ENCODE measurements at places on chromosomes 3 and 15.

DNA sequence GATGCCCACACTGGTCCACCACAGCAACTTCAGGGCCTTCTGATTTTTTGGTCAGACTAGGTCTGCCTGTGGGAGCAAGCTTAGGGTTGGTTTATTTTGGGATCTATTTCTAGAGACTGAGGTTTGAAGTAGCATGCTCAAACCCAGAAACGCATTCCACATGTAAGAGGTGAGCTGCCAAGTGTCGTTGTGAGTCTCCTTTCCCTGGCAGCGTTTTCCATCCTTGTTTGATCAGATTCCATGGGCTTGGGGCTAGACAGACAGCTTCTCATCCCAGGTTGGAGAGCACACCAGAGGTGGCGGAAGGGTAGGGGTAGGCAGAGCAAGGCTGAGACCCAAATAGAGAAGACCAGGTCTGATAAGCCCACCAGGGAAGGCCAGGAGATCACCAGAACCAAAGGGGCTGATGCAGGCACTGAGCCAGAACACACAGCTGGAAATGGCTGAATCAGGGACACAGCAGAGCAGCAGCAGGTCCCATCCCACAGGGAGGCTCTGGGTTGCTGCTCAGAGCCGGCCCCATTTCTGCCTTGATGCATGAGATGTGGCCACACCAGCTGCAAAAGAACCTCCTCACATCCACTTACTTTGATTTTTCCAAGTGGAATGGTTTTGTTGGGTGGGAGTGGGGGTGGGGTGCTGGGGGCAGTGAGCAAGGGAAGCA is 186.8 kb downstream of the THSD4 start:
- no peak for DNase-seq

GRCh38 chr15:71440489-71441110 is 325.3 kb downstream of the THSD4 start:
- no peak for DNase-seq

GRCh38 chr3:124700880-124701684 is 29.2 kb upstream of the UMPS start:
- peak; percentile 54 for DNase-seq

GRCh38 chr3:14605067-14605466 is 46.5 kb upstream of the CCDC174 start:
- DNase-seq, result no peak

DNA sequence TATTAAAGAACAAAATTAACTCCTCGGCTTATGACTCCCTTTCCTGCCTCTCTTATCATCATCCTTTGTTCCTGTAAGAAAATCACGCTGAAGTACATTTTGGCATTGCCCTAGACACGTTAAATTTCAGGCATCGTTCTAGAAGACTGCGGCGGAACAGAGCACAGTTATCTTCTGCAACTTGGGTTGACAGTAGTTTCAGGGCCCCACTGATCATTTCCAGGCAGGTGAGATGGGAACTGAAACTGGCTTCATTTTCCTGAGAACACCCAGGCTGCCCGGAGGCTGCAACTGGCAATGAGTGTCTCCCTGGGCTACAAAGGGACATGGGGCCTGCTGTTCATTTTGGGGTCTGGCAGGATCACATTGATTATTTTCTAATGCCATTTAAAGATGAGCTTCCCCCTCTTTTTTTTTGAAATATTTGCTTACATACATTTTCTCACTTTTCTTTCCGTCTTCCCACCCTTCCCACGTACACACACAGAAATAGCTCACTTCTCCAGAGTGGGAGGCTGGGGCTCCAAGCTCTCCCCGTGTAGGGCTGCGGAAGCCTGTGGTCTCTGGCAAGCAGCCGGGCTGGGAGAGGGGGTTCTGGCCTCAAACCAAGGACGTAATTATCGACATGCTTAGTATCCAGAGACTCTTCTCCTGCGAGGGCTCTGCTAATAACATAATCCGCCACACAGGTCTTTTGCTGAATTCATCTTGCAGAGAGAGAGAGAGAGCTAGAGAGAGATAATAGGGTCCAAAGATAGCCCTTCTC is 267.4 kb downstream of the ABHD5 start:
- peak; percentile 39 for DNase-seq

- DNase-seq, result no peak
Observed at GRCh38 chr15:61266921-61267320, 37.8 kb upstream of the RORA start.

GRCh38 chr15:92163641-92164040 is 230.0 kb upstream of the ST8SIA2 start:
- DNase-seq, result no peak

DNA sequence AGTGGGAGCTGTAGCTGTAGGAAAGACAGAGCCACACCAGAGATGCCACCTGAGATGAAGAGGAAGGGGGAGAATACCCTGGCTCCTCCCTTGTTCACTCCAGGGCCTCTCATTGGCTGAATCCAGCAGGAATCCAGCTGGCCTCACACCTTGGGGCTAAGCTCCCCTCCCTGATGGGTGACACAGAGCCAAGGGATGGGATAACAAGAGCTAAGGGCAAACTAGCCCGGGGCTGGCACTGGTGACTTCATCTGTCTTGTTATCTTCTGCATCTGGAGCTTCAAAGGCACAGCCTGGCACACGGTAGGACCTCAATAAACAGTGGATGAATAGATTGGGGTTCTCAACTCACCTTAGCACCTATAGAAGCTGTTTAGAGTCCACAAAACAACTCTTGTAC is 13.8 kb upstream of the GATA2 start:
- peak; percentile 31 for DNase-seq

DNA sequence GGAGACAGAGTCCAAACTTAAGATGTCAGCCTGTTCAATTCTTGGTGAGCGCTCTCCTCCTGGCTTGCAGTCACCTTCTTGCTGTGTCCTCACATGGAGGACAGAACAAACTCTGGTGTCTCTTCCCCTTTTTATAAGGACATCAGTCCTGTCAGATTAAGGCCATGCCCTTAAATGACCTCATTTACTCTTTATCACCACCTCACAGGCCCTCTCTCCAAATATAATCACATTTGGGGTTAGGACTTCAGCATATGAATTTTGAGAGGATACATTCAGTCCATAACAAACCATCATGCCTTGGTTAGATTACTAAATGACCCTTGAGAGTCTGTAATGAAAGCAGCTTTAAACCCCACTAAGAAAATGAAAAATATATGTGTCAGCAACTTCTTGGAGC is 175.2 kb downstream of the TAFA4 start:
- DNase-seq, result no peak

GRCh38 chr3:165883863-165884478 is 46.7 kb upstream of the BCHE start:
- DNase-seq, result no peak

DNA sequence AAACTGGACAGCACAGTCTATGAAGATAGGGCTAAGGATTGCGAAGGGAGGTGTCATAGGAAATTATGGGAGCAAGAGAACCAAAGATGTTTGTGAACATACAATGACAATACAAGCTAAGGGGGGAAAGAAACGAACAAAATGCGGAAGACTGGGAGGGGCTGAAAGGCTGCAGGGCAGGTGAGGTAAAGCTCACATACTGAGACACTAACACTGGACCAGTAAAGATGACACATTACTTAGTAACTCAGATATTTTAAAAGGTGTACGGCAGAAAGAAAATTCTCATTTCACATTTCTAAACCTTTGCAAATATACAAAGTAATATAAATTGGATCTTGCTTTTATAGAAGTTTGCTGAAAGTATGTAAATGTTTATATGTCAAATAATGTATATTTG is 10.1 kb downstream of the CLDND1 start:
- no peak for DNase-seq

- no peak for DNase-seq
Observed at GRCh38 chr3:115930168-115930567, 306.9 kb downstream of the GAP43 start.

- no peak for DNase-seq
Observed at GRCh38 chr15:61974759-61975158, 85.5 kb downstream of the VPS13C start.

- DNase-seq, result no peak
Observed at GRCh38 chr3:155553780-155554179, 191.1 kb downstream of the PLCH1 start.

DNA sequence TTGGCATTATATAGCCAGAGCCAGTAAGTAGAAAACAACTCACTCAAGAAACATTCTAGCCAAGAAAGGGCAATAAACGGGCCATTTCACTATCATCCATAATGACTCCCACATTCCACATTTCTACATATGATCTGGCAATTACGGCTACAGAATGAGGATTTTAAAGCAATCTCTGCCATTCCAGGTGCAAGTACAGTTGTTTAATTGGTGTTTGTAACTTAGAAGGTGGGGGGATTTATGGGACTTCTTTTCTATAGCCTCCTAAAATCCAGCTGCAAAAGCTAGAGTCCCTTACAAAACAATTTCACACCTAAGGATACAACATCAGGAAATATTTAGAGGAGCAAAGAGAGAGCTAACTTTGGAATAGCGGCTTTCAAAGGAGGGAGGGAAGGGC is 295.4 kb upstream of the RORA start:
- DNase-seq, result no peak

DNA sequence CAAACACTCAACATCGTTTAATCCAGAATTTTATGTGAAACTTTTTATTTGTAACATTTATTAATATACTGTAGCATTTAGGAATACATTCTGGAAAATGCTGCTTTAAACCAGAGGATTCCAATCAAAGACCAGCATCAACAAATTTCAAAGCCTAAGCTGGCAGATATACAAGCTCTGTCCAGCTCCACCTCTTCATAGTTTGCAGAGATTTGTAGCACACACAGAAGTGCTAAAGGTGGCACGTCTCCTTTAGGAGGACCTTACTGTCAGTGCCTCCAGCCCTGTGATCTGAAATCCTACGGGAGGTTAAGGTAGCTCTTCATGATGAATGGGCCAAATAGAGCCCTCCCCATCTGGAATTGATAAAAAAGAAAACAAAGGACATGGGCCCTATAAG is 329.7 kb upstream of the NECTIN3 start:
- DNase-seq, result no peak

- no peak for DNase-seq
Observed at GRCh38 chr15:58734859-58735258, 14.6 kb downstream of the ADAM10 start.

GRCh38 chr15:90046911-90047392 is 45.8 kb downstream of the ZNF710 start:
- DNase-seq, result no peak

DNA sequence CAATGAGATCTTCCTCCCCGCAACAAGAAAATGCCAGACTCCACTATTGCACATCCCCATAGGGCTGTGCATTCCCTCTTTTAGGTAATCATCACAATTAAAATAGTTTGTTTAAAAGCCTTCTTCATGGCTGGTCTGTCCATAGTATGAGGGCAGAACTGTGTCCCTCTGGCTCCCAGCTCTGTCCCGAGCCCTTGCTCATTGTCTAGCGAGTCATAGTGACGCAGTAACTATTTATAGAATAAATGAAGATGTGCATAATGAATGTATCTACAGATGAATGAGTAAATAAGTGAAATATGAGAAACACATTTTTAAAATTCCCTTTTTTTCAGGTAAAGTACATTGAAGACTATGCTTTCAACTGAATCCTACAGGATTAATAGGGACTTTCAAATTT is 128.4 kb upstream of the TMC3 start:
- DNase-seq, result no peak

DNA sequence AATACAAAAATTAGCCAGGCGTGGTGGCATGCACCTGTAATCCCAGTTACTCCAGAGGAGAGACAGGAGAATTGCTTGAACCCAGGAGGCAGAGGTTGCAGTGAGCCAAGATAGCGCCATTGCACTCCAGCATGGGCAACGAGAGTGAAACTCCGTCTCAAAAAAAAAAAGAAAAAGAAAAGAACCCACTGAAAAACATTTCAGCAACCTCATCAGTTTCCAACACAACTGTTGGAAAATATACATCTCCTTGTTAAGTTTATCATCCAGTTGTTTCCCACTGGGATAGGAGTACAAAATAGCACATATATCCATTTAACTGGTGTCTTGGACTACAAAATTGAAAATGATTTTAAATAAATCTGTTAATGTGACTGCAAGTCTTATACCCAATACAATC is 2.2 kb downstream of the RPN1 start:
- DNase-seq, result no peak

DNA sequence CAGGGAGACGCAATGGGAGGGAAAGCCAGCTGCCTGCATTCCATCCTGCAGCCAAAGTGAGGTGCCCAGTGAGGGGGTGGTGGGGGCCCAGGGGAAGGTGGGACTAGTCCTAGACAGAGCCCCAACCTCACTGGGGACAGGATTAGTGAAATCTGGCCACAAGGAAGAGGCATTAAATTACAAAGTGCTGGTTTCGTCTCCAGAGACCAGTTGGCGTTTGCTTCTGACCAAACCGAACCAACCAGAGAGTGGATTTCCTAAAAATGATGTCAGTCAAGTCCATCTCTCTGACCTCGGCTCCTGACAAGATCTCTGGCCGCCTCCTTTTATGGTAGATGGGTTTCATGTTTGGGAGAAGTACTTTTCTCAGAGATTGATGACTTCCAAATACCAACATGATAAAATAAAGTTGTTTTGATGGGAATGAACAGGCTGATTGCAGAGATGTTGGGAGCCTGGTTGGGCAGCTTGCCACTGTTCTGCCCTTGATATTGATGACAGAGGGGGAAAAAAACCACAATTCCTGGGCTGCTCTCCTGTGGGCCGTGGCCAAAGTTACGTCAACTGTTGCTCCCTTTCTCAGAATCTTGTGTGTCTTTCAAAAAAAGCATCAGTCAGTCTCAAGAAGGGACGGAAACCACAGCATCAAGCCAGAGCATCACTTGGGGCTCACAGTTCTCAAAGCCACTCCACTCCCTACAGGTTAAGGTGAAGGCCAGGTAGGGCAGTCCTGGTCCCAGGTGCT is 24.6 kb downstream of the ITGA11 start:
- peak; percentile 43 for DNase-seq

GRCh38 chr3:169754711-169755110 is 10.1 kb downstream of the TERC start:
- DNase-seq, result no peak

DNA sequence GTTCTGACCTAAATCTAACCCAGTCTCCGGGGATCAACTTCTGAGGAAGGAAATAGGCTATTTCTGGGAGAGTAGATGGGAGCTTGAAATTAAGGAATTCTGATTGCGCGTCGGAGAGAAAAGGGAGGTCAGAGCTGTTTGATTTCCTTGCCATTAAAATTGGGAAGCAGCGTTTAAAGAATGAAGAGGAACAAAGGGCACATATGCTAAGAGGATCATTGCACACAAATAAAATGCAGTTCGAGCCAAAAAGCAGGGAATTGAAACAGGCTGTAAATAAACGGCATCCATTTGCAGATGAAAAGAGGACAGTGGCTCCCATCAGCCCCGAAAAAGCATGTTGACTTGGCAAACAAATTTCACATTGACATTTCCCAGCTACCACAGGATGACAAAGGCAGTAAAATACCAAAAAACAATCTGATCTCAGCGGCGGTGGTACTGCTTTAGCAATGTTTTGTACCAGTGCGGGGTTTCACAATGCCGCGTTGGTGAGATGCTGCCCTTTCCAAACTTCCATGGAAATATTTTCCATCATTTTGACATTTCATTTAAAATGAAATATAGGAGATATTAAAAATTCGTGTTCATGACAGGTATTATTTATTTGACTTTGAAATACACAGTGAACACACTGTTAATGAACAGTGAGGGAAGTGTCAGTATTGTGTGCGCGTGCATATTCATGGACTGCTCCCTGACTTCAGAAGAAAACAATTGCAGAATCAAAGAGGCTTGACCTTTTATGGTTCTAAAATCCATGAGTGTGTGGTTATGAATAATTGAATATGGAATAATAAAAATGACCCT is 108.8 kb downstream of the SQOR start:
- DNase-seq, result no peak

GRCh38 chr3:9768141-9768775 is 1.5 kb downstream of the CAMK1 start:
- no peak for DNase-seq
